Epithelial cell of prostate (primary cell): ENCODE measurements at places on chromosomes 2 and 18.

DNA sequence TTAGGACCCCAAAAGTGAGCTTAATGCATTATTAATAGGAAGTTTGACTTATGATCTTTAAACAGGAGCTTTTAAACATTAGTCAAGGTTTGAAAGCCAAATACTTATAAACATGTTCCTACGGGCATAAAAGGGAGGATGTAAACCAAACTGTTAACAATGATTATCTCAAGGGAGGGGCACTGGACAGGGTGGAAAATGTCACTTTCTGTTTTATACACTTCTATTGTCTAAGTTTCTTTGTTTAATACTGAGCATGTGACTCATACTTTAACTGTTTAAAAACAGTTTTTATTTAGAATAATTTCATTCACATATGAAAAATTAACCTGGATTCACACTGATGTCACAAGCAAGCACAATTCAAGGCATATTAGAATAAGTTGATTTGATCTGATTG, 18.3 kb upstream of the ITGA6 start:
- peak; percentile 34 for DNase-seq

GRCh38 chr2:56132138-56132537, 51.7 kb upstream of the CCDC85A start:
- no peak for DNase-seq

GRCh38 chr2:95053543-95053942, 28.0 kb downstream of the MAL start:
- DNase-seq, result no peak

- DNase-seq, result no peak
Observed at GRCh38 chr2:15708161-15708560, 116.5 kb downstream of the DDX1 start.

DNA sequence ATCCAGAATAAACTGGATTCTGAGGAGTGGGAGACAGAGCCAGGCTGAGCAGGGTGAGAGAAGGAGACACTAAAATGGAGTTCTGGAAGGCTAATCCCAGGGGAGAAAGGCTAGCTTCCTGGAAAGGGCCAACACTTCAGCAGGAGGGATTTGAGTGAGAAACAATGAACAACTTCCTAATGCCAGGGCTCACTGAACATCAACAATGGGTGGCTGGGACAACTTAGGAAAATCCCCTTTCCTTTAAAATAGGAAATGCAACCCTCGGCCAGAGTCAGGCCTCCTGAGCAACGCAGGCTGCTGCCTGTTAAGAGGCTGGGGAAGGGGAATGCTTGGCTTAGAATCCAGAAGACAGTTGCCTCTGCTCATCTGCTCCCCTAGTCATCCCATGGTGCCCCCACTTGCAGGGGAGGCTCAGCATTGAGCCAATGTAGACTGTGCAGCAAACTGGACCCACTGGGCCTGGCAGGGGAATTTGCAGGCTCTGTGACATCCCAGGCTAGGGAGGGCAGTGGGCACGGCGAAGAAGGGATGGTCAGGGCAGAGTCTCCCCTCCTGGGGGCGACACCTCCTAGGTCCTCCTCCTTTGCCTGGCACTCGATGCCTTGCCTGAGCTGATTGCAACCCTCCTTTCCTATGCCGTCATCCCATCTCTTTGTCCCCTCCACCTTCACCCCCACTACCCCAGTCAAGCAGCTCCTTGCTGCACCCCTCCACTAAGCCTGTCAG, 182.5 kb downstream of the TNS1 start:
- DNase-seq, result no peak
